AG08396 (cell line): ENCODE measurements at places on chromosomes 16 and 17.

DNA sequence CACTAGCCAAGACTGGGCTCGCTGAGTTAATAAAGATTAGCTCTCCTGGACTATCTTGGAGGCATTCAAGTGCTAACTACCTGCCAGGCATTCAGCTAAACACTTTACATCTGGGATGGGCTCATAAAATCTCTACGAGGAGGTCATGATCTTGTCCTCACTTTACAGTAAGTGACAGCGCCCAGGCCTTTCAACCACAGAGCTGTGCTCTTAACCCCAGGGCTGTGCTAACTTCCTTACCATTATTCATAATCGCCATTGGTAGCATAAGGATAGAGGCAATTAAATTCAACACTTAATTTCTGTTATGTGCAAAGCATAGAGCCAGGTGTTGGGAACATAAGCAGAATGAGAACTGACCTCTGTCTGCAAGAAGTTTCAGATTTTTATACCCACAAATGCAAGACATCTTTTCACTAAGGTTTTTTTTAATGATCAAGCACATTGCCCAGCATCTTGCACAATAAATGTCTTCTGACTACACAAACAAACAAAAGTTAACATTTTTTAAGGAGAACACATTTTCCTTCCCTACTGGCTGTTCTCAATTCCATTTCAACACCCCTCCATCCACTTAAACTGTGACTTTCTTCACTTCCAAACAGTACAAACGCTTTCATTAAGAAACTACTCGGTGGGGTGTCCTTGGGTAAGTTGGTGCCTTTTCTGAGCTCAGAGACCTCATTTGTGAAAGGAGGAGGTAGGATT, 172.3 kb downstream of the C16orf78 start:
- no peak for DNase-seq

DNA sequence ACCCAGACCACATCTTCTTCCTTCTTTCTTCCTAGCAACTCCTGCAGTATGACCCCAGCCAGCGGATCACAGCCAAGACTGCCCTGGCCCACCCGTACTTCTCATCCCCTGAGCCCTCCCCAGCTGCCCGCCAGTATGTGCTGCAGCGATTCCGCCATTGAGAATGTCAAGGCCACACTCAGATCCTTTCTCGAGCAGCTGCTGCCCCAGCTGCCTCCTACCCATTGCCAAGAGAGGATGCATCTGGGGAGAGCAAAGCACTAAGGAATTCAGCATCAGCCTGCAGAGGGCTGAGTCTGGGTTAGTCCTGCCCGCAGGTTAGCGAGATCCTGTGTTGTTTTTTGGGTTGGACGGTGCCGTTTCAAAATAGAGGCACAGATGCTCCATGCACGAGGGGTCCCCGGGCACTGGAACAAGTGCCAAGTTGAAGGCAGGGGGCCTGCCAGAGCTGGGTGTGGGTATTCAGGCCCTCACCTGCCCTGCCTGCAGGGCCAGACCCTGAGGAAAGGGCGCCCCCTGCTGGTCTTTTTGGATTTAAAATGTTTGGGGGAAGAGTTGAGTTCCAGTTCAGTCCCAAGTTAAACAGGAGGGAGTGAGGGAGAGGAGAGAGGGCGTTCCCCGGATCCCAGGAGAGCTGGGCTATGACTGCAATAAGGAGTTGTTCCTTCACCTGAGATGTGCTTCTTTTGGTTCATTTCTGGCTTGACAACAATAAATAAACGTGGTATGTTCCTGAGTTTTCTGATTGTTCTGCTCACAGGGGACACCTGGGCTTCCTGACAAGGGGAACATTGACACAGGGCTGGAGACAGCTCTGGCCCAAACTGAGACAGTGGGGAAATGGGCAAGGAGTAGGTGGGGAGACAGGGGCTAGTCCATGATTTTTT, 4.9 kb downstream of the CDK3 start:
- peak; percentile 85 for DNase-seq

DNA sequence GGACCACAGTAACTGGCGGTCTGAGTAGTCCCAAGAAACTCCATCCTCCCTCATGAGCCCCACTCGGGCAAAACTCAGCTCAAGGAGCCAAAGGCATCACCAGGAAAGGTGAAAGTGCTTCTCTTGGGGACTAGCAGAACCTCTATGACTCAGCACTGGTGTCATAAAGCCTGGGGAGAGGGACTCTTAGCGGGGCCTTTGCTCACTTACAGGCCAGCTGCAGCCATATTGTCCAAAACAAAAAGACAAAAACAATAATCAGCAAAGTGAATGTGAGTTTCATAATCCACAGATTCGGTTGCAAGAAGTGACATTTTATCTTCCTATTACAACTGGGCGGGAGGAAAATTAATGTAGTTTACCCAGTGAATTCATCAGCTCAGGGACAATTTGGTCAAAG, at the start of gene TEKT5:
TSS of gene TEKT5 (minus strand) at position 101 of the 400 bp plus-strand sequence. CDS start at position 44, 57 bp downstream.
- DNase-seq, result no peak

DNA sequence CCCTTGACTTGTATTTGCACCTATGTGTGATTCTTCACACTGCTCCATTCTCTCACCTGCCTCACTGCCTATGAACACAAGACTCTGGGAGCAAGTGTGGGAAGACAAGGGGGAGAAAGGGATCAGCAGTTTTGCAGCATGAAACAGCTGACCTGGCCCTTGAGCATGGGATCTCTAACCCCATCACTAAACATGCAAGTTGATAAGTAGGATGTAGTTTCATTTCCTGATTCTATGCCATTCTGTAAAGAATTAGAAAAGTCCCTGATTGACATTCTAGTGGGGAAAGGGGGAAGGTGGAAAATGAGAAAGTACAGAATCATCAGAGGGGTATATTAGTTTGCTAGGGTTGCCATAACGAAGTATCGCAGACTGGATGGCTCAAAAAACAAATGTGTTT, 25.3 kb upstream of the MYOCD start:
- DNase-seq, result no peak

GRCh38 chr17:10875430-10875851, 37.6 kb upstream of the PIRT start:
- DNase-seq, result no peak

GRCh38 chr17:13557077-13557476, 44.7 kb downstream of the HS3ST3A1 start:
- DNase-seq, result no peak

GRCh38 chr17:61720016-61720795, 129.2 kb upstream of the NACA2 start:
- DNase-seq, result no peak

DNA sequence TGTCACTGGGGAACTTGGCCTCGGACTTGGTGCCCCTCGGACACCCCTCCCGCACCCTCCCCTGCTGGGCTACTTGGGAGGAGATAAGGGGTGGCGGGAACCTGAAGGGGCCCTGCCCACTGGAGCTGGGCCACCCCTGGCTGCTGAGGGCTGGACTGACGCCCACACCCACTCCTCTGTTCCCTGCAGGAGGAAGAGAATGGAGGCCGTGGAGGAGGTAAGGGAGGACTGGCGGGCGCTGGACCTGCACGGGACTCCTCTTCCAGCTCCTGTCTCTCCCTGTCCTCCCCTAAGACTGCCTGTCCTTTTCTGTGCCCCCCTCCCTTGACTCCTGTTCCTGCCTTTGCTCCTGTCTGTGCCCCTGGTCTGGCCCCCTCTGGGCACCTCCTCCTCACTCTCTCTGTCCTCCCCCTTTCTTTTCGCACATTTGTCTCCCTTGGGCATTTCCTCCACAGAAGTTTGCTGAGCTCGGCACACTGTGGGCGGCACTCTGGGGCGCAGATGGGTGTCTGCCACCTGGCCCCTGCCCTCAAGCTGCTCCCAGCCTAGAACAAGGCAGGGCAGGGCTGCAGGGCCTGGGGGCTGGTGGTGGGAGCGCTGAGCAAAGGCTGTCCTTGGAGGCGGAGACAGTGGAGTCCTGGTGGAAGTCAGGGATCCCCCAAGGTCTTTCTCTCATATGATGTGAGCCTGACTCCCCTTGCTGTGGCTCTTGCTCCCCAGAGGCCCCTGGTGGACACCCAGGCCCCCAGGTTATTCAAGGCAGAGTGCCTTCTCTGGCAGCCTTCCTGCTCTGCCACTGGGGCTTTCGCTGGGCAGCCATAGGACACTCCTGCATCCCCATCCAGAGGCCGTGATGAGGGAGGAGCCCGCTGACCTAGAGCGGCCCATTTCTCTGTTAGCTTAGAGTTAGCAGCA, 32.7 kb downstream of the ARHGAP23 start:
- DNase-seq, result no peak

DNA sequence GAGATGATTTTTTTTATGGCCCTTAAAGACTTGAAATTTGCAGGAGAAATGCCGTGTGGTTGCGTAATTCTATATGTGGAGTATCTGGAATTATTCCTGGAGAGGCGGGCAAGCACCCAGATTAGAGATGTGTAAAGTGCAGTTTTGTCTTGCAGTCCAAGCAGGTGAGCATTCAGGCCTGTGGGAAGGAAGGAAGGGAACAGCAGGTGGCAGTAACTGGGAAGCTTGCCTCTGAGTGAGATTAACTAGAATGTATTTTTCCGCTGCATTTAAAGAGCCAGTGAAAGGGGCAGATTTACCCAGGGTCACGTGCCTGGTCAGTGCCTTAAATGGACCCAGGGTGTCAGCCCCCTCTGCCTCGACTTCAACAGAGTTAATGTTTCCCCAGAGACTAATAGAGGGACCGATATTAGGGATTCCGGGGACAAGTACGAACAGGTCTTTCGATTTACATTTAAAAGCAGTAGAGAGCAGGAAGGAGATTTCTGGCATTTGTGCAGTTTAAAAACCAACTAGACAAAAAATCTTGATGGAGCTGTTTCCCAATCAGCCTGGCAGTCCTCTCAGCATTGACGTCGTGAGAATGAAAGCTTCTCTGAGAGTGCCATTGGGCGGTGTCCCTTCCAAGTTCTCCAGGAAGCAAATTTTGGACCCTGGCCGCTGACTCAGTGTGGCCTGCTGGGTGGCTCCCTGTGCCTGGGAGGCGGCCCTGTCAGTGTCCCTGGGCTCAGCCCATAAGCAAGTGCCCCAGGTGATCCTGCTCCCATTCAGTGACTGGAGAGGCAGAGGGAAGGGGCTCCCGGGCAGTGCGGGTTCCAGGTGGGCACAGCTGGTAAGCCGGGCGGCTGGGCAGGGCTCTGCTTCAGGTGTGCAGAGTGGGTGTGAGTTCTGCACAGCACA, 38.2 kb downstream of the KSR1 start:
- DNase-seq, result peak; percentile 40

- no peak for DNase-seq
Observed at GRCh38 chr17:574061-574460, 140.6 kb downstream of the VPS53 start.

DNA sequence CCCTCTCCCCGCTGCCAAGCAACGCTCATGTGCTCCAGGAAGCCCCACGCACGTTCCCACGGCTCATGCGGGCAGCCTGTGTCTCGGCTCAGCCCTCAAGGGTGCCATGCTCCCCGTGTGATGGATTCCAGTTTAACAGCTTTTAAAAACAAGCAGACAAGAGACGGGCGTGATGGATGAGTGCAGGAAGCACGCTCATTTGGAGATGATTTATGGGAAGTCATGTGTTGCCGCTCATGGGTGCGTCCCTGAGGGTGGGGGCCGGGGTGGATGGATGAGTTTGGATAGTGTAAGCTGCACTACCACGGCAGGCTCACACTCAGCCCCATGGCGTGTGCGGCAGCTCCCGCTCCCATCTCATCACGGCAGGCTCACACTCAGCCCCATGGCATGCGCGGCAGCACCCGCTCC, 132.8 kb downstream of the RBFOX3 start:
- DNase-seq, result no peak

- DNase-seq, result no peak
Observed at GRCh38 chr16:21619765-21620425, 20.5 kb downstream of the METTL9 start.

DNA sequence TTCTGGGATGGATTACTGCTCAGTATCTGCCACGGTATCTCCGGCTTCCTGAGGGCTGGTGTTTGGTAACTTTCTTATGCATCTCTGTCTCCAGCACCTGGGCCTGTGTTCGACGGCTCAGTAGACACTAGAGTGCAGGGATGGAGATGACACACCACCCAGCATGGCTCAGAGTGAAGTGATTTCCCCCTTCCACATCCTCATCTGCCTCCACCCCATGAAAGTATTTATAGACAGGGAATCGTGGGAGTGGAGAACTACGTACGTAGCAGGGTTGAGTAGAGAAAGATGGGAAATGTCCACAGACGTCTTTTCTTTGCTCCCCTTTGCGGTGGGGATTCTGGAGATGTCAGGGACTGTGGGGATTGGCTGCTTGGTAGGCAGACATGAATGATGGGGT, 11.8 kb upstream of the SLC25A19 start:
- DNase-seq, result no peak

GRCh38 chr16:72847187-72848027, 200.5 kb downstream of the ZFHX3 start:
- no peak for DNase-seq

- DNase-seq, result no peak
Observed at GRCh38 chr16:89334461-89334860, 117.0 kb downstream of the ZNF778 start.

GRCh38 chr17:36849871-36850348, 87.4 kb upstream of the LHX1 start:
- peak; percentile 33 for DNase-seq

DNA sequence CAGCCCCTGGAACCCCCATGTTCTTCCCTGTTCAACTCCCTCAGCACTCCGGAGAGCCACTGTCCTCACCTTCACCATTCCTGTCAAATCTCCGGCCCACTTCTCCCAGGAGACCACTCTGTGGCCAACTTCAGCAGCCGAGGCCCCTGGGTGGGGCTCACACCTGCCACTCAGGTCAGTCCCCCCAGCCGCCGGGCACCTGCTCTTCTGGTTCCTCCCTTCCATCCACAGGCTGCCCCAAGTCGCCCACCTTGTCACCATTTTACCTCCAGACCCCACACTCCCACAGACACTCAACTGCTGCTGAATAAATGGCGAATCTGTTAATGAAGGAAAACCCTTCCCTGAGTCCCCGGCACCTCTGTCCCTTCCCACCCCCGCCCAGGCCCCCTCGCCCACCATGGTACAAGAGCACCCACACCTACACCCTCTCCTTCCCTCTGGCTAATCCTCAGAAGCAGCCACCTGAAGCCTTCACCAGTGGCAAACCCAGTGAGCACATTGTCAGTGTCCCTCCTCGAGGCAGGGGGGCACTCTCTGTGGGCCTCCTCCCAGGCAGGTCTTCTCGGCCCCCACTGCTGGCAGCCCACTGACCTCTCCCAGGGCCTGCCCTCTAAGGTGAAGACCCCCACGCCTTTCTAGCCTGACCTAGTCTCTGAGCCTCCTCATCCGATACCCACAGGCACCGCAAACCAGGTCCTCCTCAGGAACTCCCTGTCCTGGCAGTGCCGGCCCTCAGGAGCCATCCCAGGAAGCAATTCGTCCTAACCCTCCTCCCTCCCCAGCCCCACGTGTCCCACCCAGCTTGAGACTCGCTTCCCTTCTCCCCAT, 8.2 kb downstream of the CANT1 start:
- DNase-seq, result no peak
